ENCODE measurements at places on chromosomes 11 and 22.

DNA sequence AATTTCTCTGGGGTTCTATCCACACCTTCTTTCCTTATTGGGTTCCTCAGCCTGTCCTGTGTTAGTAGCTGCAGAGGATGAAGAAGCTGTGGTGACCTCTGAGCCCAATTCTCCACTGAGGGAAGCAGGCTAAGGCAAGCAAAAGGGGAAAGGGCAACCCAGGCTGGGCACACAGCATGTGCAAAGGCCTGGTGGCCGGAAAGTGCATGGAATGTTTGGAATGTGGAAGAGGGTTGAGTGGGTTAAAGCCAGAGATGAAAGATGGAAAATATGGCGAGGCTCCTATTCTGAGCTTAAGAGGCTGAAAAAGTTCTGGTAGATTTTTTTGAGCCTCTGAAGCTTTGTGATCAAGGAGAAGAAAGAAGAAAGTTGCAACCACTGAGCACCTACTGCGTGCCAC, 247.1 kb downstream of the MIAT start:
- no peak overlapping the region for H3K4me3 ChIP-seq
- no peak for DNase-seq
- no peaks in the 10 kb centered on the region for H3K4me1 ChIP-seq
- no peaks in the 10 kb centered on the region for H3K36me3 ChIP-seq
- no peak overlapping the region for H3K27ac ChIP-seq

DNA sequence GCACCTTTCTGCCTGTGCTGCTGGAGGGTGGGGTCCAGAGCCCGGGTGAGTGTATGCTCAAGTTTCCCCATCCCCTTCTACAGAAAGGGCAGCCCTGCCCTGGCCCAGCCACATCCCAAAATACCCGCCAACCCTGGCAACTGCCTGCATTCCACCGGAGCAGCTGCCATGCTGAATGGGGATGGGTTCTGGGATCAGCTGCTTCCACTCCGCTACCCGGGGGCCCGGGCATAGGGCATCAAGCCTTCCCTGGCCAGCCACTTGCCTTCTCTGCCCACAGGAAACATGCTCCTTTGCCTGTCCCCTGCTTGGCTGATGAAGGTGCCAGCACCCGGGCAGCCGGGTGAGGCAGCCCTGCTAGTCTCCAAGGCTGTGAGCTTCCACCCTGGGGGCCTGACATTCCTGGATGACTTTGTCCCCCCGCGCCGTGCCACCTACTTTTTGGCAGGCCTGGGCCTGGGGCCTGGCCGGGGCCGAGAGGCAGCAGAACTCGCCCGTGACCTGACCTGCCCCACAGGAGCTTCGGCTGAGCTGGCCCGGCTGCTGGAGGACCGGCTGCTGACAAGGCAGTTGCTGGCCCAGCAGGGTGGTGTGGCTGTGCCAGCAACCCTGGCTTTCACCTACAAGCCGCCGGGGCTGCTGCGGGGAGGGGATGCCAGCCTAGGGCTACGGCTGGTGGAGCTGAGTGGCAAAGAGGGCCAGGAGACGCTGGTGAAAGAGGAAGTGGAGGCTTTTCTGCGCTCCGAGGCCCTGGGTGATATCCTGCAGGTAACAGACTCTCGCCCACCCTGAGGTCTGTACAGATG, 3.2 kb downstream of the CARNS1 start:
- no peak overlapping the region for H3K4me3 ChIP-seq
- peak overlapping the region; percentile 42 for H3K27ac ChIP-seq
- no peaks in the 10 kb centered on the region for H3K36me3 ChIP-seq
- peaks cover 50% of the 10 kb centered on the region for H3K4me1 ChIP-seq
- DNase-seq = peak; percentile 86

DNA sequence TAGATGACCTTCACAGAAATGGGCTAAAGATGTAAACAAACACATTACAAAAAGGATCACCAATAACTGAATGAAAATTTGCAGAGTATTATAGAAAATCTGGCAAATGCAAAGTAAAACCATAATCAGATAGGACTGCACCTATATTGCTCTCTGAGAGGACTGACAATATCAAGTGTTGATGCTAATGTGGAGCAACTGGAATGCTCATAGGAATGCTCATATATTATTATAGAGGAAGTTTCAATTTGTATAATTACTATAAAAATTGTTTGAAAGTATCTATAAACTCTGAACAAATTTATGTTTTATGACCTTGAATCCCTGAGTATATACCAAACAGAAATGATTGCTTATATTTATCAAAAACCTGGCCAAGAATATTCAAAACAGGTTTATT, 18.4 kb upstream of the TEAD1 start:
- no peak overlapping the region for H3K4me3 ChIP-seq
- no peaks in the 10 kb centered on the region for H3K4me1 ChIP-seq
- H3K36me3 ChIP-seq = no peaks in the 10 kb centered on the region
- no peaks in the 10 kb centered on the region for H3K27me3 ChIP-seq
- no peak overlapping the region for H3K27ac ChIP-seq

DNA sequence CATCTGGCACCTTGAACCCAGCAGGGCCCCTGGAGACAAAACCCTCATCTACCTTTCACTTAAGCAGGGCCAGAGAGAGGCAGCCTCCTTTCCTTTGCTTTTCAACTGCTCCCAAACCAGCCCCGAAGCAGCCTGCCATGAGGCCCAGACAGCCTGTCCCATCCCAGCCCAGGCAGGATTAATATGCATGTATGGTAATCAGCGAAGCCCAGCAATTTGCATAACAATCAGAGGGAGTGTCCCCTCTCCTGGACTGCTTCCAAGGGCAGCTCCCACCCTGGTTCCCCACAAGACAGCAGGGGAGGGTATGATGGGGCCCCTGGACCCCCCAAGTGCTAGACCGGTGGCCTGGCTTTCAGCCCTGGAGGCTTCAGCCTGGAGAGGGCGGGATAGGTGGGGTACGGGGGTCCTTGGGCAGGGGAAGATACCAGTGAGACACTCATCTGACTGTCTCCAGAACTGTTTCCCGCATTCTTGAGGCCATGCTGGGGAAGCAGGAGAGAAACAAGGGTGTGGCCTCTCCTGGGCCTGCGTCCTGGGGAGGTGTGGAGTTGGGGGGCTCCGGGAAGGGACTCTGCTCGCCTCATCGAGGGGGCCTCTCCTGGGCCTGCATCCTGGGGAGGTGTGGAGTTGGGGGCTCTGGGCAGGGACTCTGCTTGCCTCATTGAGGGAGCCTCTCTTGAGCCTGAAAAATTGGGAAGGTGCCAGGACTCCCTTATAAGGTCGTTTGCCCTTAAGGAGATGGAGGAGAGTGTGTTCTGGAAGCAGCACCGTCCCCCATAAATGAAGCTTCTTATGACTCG, 93.2 kb upstream of the PRR5 start:
- no peak overlapping the region for H3K4me3 ChIP-seq
- no peaks in the 10 kb centered on the region for H3K27me3 ChIP-seq
- DNase-seq = no peak
- H3K36me3 ChIP-seq = no peaks in the 10 kb centered on the region

DNA sequence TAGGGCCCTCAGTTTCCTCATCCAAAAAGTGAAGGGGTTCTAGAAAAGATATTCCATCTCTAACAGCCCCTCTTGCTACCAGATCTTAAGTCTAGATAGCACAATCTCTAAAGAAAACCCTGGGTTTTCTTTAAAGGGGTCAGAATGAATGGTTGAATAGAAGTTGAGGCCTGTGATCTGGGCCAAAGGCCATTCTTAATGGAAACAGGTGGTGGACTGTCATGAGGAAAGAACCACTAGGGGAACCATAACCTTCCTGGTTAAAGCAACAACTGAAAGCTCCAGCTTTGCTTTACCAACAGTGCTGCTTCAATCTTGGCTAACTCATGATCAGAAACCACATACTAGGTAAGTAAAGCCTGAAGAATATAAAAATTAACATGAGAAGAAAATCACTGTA, 1.8 kb downstream of the CELF1 start:
- H3K27me3 ChIP-seq = no peaks in the 10 kb centered on the region
- H3K4me1 ChIP-seq = peaks cover 46% of the 10 kb centered on the region
- no peak for DNase-seq
- H3K4me3 ChIP-seq = peak overlapping the region; percentile 88
- H3K27ac ChIP-seq = peak overlapping the region; percentile 39
- no peaks in the 10 kb centered on the region for H3K36me3 ChIP-seq

GRCh38 chr11:17741487-17741886, 6.9 kb downstream of the KCNC1 start:
- no peaks in the 10 kb centered on the region for H3K4me1 ChIP-seq
- H3K4me3 ChIP-seq = no peak overlapping the region
- H3K27me3 ChIP-seq = no peaks in the 10 kb centered on the region
- H3K27ac ChIP-seq = no peak overlapping the region
- no peaks in the 10 kb centered on the region for H3K36me3 ChIP-seq

GRCh38 chr11:85238906-85239305, 388.2 kb downstream of the DLG2 start:
- H3K4me1 ChIP-seq = no peaks in the 10 kb centered on the region
- H3K27ac ChIP-seq = no peak overlapping the region
- H3K27me3 ChIP-seq = no peaks in the 10 kb centered on the region

GRCh38 chr11:36186340-36187175, 102.7 kb downstream of the COMMD9 start:
- H3K27me3 ChIP-seq = no peaks in the 10 kb centered on the region
- no peaks in the 10 kb centered on the region for H3K4me1 ChIP-seq
- DNase-seq = no peak
- no peak overlapping the region for H3K4me3 ChIP-seq
- no peak overlapping the region for H3K27ac ChIP-seq

DNA sequence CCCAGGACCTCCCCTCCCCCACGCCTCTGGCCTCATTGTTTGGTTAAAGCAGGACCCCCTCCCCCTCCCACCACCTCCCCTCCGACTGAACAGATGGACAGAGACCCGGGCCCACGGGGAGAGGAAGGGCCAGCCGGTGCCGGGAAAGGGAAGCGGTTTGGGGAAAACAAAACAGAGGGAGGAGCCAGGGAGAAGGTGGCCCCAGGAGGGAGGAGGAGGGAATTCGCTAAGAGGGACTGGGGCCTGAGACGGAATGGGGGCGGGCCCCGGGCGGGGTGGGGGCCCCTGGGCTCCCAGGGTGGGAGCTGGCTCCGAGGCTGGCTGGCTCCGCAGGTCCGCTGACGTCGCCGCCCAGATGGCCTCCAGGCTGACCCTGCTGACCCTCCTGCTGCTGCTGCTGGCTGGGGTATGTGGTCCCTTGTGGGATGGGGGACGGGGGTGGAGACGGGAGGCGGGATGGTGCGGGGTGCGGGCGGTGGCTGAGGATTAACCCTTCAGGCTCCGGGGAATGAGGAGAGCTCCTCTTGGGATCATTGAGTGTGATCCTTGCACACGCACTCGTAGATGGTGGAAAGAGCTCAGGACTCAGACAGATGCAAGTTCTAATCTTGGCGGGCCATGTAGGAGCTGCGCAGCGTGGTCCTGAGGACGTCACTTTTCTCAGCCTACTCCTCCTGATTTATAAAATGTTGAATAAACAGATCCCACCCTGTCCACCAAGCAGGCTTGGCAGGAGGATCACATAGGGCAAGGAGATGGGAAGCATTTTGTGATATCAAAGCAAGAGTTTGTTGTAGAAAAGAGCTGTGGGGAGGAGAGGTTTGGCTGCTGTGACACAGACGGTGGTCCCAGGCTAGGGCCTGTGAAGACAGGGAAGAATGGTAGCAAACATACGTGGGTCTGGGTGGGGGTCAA, 688 bp downstream of the SERPING1 start:
- H3K36me3 ChIP-seq = no peaks in the 10 kb centered on the region
- DNase-seq = peak; percentile 81
- peaks cover 17% of the 10 kb centered on the region for H3K4me1 ChIP-seq
- H3K27ac ChIP-seq = peak overlapping the region; percentile 89
- H3K27me3 ChIP-seq = no peaks in the 10 kb centered on the region

DNA sequence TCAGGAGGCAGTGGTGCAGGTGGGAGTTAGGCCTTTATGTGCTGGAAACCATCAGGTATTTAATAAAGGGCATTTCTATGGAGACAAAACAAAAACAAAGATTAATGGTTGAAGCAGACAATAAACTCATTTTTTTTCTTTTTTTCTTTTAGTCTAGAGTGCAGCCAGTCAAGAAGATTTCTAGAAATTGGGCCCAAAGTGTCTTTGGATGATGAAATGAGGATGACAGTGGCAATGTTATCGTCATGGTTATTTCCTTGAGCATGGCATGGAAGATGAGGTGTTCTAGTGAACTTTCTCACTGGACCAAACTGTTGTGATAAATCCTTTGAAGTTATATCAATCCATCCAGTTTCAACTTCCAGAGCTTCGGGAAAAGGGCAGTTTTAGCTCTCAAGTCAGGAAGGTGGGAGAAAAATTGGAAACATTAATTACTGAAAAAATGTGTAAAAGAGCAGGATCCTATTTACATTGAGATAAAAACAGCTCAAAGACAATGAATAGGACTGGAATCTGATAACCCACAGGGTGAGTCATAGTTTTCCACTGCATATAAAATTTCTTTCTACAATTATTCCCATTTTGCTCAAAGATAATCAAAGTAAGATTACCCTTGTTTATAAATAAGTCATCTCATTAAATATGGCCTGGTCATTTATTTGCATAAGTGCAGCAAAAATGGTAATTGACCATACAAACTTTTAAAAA, 33.0 kb downstream of the PRR5L start:
- no peak overlapping the region for H3K27ac ChIP-seq
- no peak overlapping the region for H3K4me3 ChIP-seq
- no peaks in the 10 kb centered on the region for H3K4me1 ChIP-seq

GRCh38 chr11:8030526-8031247, 43.5 kb downstream of the EIF3F start:
- no peak overlapping the region for H3K27ac ChIP-seq
- no peaks in the 10 kb centered on the region for H3K36me3 ChIP-seq
- no peak for DNase-seq
- no peak overlapping the region for H3K4me3 ChIP-seq
- H3K4me1 ChIP-seq = peaks cover 7% of the 10 kb centered on the region
- no peaks in the 10 kb centered on the region for H3K27me3 ChIP-seq

- H3K27me3 ChIP-seq = no peaks in the 10 kb centered on the region
- peaks cover 5% of the 10 kb centered on the region for H3K4me1 ChIP-seq
- no peak overlapping the region for H3K4me3 ChIP-seq
- no peak for DNase-seq
Observed at GRCh38 chr11:122754553-122755322, 83.6 kb upstream of the CRTAM start.

DNA sequence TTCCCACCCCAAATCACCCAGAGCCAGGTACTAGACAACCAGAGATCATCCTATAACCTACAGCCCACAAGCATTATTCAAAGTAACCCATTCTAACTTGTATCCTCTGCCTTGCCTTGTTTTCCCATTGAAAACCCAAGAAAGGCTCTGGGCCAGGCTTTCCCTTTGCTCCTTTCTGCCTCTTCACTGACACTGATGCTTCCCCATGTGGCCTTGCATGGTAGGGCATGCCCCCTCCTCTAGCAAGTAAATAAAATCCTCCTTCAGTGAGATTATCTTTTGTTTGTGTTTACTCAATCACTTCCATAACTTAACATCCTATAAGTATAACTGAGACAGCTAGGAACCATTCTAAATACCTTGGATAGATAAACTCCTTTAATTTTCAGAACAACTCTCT, 65.6 kb upstream of the FAR1 start:
- no peak for DNase-seq
- no peaks in the 10 kb centered on the region for H3K27me3 ChIP-seq
- no peak overlapping the region for H3K27ac ChIP-seq
- no peak overlapping the region for H3K4me3 ChIP-seq
- no peaks in the 10 kb centered on the region for H3K4me1 ChIP-seq

Measured in upper lobe of left lung (tissue), 6 donors.